ENCODE measurements at places on chromosomes 1 and 21. TPM values are rescaled to one million over a fixed set of nuclear protein-coding genes. Genes with fewer than 3 reads are reported as not detected.

Gene TSSK3
- 0.65 TPM for total RNA-seq

GRCh38 chr1:22090867-22091266 is 38.4 kb downstream of the CDC42 start:
- no peak for DNase-seq
- H3K27ac ChIP-seq: no peak overlapping the region
- no peak overlapping the region for H3K4me3 ChIP-seq
- no peaks in the 10 kb centered on the region for H3K36me3 ChIP-seq

DNA sequence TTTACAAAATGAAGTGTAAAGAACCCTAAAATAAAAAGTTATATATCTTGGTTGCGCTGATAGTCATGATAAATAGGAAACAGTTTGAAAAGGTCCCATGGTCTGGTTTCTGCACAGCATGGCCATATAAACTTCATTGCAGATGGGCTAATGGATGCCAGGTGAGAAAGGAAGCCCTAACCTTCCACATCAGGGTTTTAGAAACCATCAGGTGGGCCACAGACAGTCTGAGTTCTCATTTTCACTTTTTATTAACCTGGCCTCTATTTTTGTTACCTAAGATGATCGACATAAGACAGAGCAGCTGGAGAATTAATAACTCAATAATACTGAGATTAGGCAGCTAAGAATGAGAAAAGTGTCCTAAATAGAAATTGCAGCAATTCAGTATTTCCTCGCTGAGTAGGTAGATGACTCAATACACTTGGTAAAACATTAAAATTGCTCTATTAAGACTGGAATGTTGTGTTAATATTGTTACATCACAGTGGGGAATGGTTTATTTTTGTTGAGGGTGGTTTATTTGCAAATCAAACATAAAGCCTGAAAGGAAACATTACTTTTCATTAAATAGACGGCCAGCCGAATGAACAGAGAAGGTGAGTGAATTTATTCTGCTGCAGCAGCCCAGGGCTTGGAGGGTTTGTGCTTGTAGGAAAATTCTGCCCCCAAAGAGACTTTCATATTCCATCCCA is 21.1 kb downstream of the C1orf21 start:
- no peaks in the 10 kb centered on the region for H3K36me3 ChIP-seq
- no peaks in the 10 kb centered on the region for H3K4me1 ChIP-seq
- DNase-seq: no peak
- H3K27ac ChIP-seq: no peak overlapping the region
- no peak overlapping the region for H3K4me3 ChIP-seq

GRCh38 chr1:217574265-217574949 is 56.5 kb downstream of the GPATCH2 start:
- no peak overlapping the region for H3K4me3 ChIP-seq
- H3K4me1 ChIP-seq: no peaks in the 10 kb centered on the region

- H3K27ac ChIP-seq: no peak overlapping the region
- no peaks in the 10 kb centered on the region for H3K27me3 ChIP-seq
- H3K4me3 ChIP-seq: no peak overlapping the region
- no peaks in the 10 kb centered on the region for H3K36me3 ChIP-seq
- H3K4me1 ChIP-seq: no peaks in the 10 kb centered on the region
Observed at GRCh38 chr1:119276558-119276957, 92.0 kb upstream of the HAO2 start.

Data from T-cell (primary cell).